ENCODE measurements at places on chromosomes 5 and 9.

- no peak for DNase-seq
Observed at GRCh38 chr5:122937914-122938313, 92.5 kb downstream of the SNX24 start.

DNA sequence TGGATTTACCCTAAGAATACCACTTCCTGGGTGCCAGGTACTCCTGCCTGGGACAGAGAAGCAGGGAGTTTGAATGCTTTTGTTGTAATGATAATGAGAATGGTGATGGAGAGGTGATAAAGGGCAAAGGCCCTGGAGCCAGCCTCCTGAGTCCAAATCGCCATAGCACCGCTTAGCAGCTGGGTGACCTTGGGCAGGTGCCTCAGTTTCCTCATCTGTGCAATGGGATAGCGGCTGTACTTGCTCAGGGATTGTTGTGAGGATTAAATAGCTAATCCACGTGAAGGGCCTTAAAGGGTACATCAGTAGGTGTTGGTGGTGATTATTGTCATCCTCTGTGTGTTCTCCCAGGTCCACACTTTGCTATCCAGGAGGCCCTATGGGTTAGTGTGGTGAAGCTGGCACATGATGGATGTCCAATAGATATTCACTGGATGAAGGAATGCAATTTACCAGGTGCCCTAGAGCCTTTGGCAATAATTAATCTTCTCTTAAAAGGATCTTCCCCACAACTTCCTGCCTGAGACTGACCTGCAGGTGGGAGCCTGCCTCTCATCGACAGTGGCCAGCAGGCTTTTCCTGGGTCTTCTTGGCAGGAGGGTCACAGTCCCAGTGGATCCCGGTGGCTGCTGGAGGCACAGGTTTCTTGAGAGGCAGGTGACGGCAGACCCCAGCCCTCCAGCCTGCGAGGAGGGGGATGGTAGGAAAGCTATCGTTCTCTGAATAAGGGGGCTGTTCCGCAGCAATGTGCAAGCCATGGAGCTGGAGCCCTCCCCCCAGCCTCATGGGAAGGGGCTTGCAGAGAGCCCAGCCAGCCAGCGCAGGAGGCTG, 160.2 kb downstream of the MACROH2A1 start:
- no peak for DNase-seq

DNA sequence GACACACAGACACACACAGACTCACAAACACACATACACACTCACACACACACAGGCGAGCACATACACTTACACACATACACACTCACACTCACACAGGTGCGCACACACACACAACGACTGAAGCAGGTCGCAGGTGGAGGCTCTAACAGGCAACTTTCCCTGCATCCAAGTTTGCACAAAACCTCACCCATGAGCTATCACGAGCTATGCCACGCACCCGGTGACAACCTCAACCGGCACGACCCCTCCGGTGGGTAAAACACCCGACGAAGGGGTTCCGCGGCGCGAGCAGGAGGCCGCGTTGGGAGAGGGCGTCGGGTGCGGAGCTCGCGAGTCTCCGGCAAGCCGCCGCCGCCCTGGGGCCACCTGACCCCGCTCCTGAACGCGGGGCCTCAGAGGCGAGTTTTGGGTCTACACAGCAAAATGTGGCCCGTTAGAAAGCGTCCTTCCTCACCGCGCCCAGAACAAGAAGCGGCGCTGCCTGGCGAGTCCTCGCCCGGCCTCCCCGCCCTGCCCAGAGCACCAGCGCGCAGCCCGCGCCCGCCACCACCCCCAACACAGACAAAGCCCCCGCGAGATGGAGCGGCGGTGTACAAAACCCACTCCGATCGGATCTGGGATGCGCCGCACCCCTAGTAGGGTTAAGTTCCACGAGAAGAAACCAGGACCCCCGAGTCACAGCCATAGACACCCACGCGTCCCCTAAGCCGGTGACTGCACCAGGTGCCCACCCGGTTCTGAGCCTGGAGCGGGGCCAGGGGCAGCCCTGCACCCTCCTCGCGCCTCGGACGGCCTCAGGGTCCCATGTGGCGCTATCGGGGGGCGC, 665 bp downstream of the SLC6A3 start:
- peak; percentile 11 for DNase-seq

GRCh38 chr9:127883959-127884358, 6.5 kb upstream of the AK1 start:
- no peak for DNase-seq

- DNase-seq, result no peak
Observed at GRCh38 chr9:20028192-20028848, 239.5 kb upstream of the SLC24A2 start.

DNA sequence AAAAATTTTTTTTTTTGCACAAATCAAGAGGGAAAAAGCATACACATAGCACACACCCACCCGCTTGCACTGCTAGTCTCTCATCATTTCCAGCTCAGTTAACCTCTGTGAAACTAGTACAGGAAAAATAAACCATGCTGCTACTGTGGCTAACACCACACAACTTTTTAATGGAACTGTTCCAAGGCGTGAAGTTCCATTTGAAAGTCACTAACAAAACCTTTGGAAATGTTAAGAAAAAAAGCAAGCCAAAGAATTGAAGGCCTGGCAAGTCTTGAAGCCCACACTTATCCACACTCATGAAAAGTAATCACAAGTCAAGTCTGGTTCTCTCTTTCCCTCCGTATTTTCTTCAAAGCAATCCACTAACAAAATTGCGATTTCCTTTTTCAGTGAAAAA, 116.3 kb downstream of the FANCC start:
- DNase-seq, result no peak

- DNase-seq, result peak; percentile 34
Observed at GRCh38 chr5:149367249-149367971, 9.6 kb downstream of the PCYOX1L start.

GRCh38 chr9:87816036-87816435, 66.6 kb upstream of the SPATA31E1 start:
- DNase-seq, result no peak

DNA sequence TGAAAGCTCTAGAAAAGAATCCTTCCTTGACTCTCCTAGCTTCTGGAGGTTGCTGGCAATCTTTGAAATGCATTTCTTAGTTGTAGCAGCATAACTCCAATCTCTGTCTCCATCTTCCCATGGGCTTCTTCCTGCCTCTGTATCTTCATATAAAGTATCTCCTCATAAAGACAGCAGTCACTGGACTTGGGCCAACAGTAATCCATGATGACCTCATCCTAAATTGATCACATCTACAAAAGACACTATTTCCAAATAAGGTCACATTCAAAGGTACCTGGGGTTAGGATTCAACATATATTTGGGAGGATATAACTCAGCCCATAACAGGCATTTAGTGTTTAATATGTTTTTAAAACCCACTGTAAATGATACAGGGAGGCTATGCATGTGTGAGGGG, 123.3 kb downstream of the MLLT3 start:
- no peak for DNase-seq

DNA sequence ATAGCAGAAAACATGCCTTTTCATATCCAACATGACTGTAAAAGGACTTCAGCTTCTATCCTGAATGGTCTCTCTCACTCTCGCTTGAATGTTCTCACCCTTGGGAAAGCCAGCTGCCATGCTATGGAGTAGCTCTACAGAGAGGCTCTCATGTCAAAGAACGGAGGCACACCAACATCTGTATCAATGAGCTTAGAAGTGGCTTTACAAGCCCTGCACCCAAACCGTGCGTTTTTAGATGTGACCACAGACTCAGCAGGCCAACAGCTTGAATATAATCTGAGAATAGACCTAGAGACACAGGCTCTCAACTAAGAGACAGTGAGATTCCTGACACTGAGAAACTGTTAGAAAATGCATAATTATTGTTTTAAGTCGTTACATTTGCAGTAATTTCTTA, 1231.6 kb upstream of the CDH9 start:
- DNase-seq, result no peak

- no peak for DNase-seq
Observed at GRCh38 chr5:169801324-169801777, 164.3 kb downstream of the DOCK2 start.

- DNase-seq, result no peak
Observed at GRCh38 chr9:114604989-114605388, 6.1 kb upstream of the TMEM268 start.

DNA sequence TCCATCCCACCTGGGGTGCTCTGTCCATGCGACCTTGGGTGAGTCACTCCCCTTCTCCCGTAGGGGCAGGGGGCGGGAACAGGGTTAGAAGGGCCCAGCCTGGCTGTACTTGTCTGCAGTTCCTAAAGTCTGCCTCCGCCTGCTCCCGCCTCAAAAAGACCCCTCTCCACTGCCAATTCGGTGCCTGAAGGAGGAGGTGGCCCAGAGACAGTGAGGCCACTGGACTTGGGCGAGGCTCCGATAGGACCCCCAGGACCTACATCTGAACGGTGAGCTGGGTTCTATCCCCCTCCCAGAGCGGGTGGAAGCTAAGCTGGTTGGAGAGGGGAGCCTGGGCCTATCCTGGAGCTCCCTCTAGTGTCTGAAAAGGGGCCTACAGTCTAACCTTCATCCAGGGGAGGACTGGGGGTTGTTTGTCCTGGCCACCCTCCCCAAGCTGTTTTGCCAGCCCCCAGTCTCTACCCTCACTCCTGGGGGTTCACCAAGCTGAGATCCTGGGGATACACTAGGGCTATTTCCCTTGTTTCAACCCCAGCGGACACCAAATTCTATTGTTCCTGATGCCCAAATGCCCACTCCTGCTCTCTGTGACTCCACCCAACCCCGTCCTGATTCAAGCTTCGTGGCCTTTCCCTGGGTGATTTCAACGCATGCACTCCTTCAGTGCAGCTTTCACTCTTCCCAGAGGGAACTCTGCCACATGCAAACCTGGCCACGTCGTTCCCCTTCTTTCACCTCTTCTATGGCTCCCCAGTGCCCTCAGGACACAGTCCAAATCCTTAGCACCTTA, 6.1 kb upstream of the CRB2 start:
- peak; percentile 59 for DNase-seq

- no peak for DNase-seq
Observed at GRCh38 chr5:81125959-81126358, 107.2 kb upstream of the CKMT2 start.

DNA sequence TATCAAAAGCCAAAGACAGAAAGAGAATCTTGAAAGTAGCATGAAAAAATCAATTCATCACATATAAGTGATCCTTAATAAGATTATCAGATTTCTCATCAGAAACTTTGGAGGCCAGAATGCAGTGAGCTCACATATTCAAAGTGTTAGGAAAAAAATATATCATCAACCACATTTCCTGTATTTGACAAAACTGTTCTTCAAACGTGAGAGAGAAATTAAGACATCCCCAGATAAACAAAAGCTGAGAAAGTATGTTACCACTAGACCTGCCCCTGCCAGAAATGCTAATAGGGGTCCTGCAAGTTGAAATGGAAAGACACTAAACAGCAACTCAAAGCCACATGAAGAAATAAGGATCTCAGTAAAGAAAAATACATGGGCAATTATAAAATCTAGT, 29.9 kb downstream of the HACD4 start:
- no peak for DNase-seq

DNA sequence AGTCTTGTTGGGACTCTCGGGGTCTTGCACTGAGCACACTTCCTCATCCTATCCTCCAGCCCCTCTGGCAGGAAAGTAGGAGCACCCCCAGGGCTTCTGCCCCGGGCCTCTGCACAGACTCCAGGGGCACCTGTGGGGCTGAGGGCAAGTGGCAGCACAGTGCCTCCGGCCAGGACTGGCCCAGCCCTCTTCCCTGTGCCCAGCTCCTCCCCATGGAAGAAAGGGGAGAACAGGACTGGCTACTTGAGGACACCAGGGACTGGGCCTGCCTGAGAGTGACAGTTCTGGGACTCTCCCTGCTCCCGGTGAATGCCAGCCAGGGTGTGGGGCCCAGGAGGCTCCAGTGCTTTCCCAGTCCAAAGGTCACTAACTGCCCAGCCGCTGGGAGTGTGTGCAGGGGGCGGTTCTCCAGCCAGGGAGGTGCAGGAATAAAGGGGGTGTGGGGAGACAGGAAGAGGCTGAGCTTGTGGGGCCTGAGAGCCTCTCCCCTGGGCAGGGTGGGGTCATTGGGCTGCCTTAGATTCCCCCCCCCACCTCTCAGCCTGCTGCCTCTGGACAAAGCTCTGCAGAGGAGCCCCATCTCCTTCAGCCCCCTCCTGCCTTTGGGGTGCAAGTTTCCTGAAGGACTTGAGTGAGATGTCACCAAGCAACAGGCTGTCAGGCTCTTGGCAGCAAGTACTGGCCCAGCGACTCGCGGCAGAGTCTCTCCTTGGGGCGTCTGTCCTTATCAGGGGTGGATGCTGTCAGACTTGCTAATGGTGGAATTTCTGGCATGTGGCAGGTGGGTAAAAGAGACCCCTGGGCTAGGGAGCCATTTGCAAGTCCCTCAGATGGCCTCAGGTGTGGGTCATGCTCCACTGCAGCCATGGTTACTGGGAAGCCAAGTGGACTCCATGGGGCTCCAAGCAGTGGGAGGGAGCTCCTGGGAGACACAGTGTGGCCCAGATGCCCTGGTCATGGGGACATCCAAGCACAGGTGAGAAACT, 19.1 kb upstream of the JADE2 start:
- peak; percentile 90 for DNase-seq

- no peak for DNase-seq
Observed at GRCh38 chr5:121380066-121380465, 471.6 kb upstream of the FTMT start.

GRCh38 chr5:156178117-156178516, 148.8 kb upstream of the SGCD start:
- no peak for DNase-seq

DNA sequence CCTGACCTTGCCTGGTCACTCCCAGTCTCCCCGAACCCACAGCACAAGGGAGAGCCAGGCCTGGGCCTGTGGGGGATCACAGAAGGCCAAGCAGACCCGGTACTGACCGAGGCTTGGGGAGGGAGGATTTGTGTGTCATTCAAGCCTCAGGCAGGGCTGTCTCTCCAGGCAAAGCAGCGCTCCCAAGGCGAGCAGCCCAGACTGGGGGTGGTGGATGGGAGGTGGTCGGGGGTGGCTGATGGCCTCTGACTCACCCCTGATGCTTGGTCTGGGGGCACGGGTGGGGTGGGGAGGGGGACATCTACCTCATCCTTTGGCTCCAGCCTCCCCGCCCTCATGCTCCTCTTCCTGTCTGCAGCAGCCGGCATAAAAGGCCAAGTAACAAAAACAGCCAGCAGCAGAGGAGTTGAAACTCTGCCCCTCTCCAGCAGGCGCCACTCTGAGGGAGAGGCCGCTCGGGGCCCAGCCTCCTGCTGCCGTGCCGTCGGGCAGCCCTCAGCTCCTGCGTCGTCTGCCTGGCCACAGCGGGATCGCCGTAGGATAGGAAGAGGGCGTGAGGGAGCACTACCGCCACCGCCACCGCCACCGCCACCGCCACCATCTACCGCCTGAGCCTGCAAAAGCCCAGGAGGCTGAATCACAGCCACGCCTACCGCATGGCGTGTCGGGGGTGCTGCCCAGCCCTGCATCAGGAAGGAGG, 166.0 kb downstream of the OLFM1 start:
- no peak for DNase-seq
